ENCODE measurements at places on chromosomes 2 and 18.
A peak's percentile ranks its signal among the peaks of the same experiment; 100 is the strongest.

DNA sequence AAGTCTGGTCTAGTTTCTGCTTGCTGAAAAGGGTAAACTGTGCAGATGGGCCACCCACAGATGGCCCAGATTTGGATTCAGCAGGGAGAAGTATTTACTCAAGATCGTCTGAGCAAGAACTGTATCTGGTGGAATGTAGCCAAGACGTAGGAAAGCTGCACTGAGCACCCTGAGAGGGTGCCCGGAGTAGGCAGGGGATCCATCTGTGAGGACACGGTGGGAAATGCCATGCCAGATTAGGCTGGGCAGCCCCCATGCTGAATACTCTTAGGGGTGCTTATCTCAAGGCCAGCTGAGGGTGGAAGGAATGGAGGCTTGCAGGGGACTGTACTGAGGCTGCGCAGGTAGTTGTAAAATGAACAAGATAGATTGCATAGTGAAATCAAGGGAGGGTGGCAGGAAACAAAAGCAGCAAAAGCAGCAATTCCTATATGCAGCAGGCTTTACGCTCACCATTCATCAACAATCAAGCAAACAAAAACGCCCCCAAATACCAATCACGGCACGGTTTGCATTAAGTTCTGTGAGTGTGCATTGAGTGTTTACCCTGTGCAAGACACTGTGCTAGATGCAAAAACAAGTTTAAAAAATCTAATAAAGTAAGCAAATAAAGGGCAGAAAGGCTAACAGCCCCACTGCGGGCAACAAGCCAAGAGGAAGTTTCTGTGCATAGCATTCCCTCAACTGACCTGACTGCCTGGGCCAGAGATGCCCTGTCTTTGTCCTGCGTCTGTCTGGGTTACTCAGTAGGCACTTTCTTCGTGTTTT, 32.2 kb upstream of the LPIN2 start:
- DNase-seq, result peak; percentile 44

DNA sequence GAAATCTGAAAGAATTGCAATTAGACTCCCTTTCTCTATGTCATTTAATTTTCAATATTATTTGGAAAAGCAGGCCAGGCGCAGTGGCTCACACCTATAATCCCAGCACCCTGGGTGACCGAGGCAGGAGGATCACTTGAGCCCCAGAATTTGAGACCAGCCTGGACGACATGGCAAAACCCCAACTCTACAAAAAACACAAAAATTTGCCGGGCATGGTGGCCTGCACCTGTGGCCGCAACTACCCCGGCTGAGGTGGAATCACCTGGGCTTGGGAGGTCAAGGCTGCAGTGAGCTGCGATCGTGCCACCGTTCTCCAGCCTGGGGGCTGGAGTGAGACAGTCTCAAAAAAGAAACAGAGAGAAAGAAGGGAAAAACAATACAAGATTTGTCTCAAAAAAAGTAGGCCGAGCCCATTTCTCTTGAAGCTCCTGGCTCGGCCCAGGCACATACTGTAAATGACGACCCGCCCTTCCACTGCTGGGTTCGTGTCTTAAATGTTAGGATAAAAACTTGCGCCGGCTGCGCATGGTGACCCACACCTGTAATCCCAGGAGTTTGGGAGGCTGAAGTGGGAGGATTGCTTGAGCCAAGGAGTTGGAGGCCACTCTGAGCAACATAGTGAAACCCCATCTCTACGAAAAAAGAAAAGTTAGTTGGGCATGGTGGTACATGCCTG, 31.1 kb upstream of the GPC1 start:
- DNase-seq, result no peak

DNA sequence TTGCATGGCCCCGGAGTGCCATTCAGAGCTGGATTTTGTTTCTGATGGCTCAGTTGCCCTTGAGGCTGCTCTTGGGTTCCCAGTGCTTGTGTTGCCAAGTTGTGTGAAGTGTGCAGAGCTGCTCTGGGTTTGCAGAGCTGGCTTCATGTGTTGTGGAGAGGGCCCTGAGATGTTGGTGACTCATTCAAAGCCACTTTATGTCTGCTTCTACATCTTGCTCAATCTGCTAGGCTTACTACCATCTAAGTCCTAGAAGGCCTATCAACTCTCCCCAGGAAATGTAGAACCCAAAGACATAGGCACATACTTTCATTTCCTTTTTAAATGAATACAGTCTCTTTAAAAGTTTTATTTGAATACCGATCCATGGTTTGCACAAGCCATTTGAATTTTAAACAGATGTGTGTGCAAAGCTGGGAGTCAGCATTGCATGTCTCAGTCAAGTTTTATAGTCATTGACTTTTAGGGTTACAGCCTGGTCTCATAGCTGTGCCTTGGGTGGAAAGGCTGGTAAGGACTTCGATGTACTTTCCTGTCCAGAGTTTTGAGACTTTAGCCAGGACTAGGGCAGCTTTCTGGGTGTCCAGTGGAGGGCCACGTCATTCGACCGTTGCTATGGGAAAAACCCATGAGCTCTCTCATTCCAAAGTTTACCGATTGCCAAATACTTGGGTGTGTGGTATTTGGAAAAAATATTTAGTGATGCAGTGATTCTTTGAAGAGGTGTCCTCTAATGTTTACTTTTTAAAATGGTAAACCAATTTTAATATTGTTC, 105.0 kb downstream of the LTBP1 start:
- DNase-seq, result peak; percentile 44

- no peak for DNase-seq
Observed at GRCh38 chr2:141058556-141058955, 1072.3 kb downstream of the LRP1B start.
